ENCODE measurements at places on chromosomes 1 and 21.
A peak's percentile ranks its signal among the peaks of the same experiment; 100 is the strongest.

GRCh38 chr1:166193057-166193698, 26.4 kb upstream of the FAM78B start:
- no peak for DNase-seq

- no peak for DNase-seq
Measured at GRCh38 chr1:43270421-43271095, 775 bp downstream of the TMEM125 start.

DNA sequence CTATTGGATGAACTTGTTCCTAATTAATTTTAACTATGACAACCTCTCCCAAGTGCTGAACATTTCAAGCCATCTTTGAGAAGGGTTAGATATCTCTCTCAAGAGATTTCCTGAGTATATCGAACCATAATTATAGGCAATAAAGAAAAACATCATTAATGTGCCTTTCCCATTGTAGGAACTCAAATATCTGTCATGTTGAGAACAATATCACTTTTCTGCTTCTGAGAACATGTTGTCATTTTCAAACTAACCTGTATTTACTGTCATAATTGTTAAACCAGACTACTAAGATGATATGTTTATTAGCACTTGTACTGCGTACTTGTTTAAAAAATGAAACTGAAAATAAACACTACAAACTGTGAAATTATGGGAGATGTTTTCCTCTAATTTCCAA, 4.3 kb downstream of the EPS15 start:
- no peak for DNase-seq

GRCh38 chr1:220642285-220642684, 47.9 kb upstream of the C1orf115 start:
- no peak for DNase-seq

- no peak for DNase-seq
Measured at GRCh38 chr21:39430457-39430856, 15.1 kb downstream of the LCA5L start.

- DNase-seq = no peak
Measured at GRCh38 chr1:197103300-197103699, 36.2 kb upstream of the F13B start.

- no peak for DNase-seq
Measured at GRCh38 chr1:43255438-43256210, 14.2 kb upstream of the TMEM125 start.

DNA sequence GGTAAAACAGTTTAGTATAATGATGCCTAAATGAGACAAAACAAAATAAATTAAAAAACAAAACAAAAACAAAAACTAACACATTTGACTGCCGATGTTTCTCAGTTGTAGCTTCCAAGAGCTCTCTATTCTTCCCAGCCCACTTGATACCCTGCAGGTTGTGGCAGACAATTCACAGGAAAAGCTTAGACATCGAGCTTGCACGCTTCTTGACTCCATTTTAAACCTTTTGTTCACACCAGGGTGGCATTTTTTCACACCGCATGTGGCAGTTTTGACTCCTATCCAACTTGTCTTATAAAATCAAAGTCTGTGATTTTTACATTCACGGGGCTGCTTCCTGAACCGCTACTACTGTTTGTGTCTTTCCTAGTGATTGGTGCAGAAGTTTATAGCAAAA, 575.9 kb downstream of the USP25 start:
- DNase-seq = no peak

GRCh38 chr1:99860703-99861102, 10.5 kb downstream of the AGL start:
- no peak for DNase-seq

DNA sequence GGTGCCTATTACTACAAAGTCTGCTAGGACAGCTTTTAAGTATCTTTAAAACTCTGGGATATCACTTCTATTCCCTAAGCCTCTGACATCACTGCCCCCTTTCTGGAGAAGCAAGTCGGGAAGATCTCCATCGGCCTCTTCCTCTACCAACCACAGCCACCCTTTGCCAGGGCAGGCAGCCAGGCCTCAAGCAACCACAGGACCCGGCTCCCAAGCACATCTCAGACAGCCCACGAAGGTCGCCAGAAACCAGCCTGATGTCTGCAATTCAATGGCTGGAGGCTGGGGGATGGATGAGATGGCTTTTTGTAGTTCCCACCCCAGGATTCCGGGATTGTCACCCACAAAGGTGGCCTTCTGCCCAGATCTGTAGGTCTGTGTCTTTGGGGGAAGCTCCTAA, 70.7 kb downstream of the LGR6 start:
- no peak for DNase-seq

GRCh38 chr21:27802816-27803475, 836.1 kb upstream of the ADAMTS5 start:
- DNase-seq = no peak

- no peak for DNase-seq
Measured at GRCh38 chr1:106568201-106568974, 488.1 kb upstream of the PRMT6 start.

DNA sequence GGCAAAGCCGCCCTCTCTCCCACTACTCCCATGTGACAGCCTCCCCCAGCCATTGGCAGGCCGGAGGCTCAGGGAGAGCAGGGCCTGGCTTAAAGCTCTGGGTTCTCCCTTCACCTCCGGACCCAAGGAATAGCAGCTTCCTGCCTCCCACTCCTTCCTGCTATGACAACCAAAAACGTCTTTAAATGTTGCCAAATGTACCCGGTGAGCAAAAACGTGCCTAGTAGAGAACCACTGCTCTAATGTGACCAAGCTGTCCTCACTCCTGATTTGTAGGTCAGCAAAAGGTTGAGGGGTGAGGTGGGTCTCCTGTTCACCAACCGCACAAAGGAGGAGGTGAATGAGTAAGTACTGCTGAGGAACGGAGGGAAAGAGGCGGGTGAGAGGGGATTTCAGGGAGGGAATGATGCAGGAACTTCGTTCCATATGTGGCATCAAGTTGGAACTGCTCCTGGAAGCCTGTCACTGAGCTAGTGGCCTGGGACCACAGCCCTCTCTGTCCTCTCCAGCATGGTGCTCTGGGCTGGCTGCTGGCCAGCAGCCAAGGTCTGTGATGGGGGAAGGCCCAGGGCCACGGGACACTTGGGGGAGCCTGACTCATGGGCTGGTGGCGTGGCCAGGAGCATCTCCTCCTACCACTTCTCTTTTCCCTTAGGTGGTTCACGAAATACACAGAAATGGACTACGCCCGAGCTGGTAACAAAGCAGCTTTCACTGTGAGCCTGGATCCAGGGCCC, 5.7 kb downstream of the MRTO4 start:
- DNase-seq = no peak

DNA sequence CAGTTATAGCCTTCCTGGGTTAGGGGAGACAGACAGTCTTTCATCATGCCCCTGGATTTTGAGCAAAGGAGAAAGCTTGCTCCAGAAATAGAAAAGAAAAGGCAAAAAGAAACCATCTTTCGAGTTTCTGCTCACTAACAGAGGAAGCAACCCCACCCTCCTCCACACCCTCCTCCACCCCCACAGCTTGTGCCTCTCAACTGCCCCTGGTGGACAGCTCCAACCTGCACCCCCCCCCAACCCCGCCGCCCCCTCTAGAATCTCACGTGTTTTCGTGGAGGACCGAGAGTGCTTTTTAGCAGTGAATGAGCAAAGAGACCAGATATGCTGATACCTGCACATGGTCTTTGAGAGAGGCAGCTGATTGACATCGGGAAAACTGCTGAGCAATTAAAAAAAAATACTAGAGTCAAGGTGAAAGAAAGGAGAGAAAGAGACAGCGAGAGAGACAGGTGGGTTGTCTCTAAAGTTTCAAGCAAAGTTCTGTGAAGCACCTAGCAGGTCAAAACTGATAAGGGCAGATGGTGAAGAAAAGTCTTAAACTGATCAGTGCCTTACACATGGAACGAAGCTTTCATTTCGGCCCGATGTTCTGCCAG, 358.3 kb downstream of the KIF26B start:
- no peak for DNase-seq

DNA sequence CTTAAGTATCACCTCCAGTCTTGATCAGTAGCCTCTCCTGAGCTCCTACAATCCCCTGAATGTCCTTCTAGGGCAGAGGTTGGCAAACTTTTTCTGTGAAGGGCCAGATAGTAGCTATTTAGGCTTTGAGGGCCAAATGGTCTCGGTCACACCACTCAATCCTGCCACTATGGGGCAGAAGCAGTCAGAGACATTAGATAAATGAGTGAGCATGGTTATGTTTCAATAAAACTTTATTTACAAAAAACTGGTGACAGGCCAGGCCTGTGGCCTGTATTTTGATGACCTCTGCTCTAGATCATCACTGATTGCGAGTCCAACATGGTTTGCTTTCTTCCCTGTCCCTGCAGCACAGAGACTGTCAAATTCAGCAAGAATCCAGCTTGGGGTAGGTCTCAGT, 36.3 kb downstream of the LRP8 start:
- DNase-seq = no peak

DNA sequence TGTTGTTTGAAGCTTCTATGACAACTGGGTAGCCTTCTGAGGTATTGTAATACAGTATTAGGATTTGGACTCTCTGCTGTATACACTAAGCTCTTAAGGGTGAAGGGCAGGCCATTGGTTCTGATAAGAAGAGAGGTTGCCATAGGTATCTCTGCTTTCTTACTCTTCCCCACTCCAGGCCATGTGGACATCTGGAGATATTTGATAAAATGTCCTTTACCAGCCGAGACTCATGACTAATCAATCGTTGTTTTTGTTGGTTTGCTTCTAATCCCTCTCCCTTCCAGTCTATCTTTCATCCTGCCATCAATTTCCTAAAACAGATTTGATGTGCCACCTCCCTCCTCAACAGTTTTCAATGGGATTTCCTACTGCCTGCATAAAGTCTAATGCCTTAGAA, 64.6 kb upstream of the WDR26 start:
- no peak for DNase-seq

GRCh38 chr1:209231476-209232156, 351.9 kb upstream of the CAMK1G start:
- DNase-seq = no peak

- no peak for DNase-seq
Measured at GRCh38 chr1:18128298-18128697, 20.7 kb downstream of the IGSF21 start.

DNA sequence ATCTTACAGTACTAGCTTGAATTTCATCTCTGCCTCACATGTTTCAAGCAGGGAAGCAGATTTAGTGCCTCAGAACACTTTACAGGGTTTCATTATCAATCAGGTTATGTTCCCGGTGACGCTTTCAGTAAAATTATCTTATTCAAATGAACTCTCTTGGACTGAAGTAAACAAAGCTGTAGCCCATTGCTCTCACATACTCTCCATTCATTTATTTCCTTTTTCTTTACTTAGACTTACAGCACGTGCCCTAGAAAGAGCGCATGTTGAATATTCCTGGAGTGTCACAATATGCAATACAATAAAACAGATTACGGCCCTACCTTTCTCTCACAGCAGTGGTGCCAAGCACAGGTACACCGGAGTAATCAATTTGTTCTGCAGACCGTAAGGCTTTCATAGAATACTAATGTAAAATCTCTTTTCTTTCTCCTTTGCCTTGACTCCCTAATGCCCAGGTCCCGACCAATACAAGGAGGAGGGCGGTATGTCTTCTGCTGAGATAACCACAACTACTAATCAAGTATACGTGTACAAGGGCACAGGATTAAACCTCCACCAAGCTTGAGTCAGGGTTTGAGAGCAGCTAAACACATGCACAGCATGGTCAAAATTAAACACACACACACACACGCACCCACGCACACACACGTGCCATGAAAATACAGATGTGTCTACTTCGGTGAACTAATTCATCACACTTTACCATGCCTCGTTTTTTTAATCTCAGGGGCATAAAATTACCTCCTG, 62.8 kb downstream of the NRIP1 start:
- no peak for DNase-seq

- peak; percentile 60 for DNase-seq
Measured at GRCh38 chr1:145858238-145858900, 512 bp downstream of the PIAS3 start.

DNA sequence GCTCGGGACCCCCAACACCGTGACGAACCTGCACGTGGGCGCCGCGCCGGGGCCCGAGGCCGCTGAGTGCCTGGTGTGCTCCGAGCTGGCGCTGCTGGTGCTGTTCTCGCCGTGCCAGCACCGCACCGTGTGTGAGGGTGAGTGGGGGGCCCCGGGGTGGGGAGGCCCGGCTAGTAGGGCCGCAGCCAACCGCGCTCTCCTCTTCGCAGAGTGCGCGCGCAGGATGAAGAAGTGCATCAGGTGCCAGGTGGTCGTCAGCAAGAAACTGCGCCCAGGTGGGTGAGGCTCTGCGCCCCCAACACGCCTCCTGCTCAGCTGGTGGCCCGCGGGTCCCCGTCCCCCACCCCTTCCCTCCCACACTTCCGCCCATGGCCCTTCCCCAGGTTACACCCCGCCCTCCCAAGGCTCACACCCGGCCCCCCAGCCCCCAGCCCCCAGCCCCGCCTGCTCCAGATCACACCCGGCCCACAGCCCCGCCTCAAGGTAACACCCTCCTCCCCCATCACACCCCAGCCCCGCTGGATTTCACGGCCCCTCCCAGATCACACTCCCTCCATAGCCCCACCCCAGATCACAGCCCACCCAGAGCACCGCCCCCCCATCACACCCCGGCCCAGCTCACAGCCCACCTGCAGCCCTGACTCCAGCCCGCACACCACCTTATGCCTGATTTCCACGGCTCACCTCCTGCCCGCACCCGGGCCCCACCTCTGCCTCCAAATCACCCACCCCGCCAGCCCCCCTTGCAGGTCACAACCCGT, 2.4 kb upstream of the MMP23B start:
- DNase-seq = peak; percentile 92

GRCh38 chr1:116711263-116711840, 42.9 kb upstream of the CD2 start:
- DNase-seq = no peak

DNA sequence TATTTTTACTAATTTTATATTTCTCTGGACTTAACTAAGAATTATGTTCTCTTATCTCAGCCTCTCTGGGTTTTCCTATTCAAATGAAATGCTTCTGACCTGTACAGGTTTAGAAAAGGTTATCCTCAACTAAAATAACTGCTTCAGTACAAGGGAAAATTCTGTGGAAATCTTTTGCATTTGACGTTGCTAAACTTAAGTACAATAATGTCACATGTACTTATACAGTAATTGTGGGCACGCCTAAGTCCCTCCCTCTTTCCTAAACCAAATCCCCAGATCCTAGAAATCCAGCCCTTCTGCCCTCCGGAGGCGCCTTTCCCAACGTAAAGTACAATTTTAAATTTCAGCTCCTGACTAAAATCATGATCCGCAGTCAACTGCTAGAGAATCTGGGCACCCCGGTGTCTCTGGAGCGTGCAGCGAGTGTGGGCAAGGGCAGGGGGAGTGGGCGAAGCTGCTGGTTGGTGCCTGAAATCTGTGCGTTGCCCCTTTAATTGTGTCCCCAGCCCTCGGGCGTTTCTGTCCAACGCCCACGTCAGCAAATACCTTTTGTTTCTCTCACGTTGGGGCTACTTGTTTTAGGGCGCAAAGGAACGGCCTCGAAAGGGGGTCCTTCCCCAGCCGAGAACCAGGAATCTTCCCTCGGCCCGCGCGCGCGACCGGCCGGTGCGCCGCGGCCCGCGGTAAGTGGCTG, at the start of gene ZBTB8A:
TSS of gene ZBTB8A (plus strand) at position 541 of the 697 bp plus-strand sequence. CDS start 53,505 bp downstream, outside the sequence.
- DNase-seq = no peak

DNA sequence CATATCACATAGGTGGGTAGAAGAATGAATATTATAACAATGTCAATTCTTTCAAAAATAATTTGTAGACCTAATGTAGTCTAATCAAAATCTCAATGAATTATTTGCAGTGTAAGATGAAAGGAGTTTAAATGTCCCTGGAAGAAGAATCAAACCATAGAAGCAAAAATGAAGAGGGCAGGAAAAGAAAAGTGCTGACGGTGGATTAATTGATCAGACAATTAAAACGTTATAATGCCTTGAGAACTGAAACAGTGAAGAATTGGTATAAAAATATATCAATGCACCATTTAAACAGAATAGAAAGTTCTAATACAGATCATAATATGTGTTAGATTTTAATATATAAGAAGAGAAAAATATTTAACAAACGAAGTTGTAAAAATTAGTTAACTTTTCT, 109.8 kb downstream of the TYW3 start:
- DNase-seq = no peak

Measured in CD4-positive, alpha-beta T cell treated with Interleukin-4 for 1 hour (primary cell).